ENCODE measurements at places on chromosomes 3 and 15.

DNA sequence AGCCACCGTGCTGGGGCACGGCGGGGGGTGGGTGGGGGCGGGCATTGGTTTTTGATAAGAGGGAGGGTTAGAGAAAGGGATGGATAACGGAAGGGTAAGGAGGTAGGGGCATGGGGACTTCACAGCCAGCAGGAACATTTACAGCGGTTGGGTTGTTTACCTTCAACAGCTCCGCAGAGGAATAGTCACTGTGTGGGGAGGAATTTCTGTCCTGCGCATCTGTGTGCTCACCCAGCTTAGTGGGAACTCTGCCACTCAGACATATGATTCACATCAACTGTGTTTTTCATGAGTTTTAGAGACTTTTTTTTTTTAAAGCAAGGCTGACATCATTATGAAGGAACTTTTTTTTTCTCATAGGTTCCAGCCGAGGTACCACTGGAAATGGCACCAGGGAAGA lies 19.6 kb downstream of the CHRD start:
- no peak for DNase-seq

GRCh38 chr15:91950631-91951329 lies 97.3 kb downstream of the SLCO3A1 start:
- DNase-seq: no peak

DNA sequence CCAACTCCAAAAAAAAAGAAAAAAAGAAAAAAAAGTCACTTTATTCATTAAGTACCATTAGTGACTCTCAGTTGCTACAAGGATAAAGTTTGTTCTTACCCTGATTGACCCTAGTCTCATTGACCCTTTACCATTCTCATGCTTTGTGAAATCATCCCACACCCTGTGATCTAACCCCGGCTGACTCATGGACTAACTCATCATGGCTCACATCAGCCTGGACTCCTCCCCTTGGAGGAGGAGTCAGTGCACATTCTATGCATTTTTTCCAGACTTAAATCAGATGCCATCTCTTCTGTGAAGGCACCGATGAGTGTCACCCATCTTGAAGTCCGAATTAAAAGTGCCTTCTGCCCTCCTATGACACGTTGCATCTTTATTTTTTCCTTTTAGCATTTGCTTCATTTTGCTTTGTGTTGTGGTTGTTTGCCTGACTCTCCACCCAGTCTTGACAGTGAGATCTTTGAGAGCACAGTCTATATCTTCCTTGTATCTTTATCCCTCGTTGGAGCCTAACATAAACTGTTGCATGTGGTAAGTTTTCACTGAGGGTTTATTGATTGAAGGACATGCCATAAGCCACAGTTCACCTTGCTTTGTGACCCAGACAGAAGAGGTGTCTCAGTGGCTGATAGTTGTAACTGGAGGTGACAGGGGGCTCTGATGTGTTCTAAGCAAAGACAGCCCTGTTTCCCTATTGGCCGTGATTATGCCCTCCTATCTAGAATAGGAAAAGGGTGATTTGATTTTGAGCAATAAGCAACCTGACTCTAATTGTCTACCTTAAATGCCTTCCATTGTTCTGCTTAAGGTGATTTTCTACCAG lies 72.1 kb downstream of the IL1RAP start:
- DNase-seq: peak; percentile 69

DNA sequence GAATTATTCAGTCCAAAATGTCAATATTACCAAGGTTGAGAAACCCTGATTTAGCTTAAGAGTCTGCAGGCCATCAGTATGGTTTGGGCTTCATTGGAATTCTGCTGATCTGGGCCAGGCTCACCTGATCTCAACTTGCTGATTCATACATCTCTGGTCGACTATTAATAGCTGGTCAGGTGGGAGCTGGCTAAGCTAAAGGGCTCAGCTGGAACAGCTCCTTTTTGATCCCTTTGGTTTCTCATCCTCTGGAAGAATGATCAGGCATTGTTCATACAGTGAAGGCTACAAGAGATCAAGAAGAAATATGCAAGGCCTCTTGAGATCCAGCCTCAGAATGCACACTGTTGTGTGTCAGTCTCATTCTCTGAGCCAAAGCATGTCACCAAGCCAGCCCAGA lies 123.3 kb upstream of the MME start:
- no peak for DNase-seq

DNA sequence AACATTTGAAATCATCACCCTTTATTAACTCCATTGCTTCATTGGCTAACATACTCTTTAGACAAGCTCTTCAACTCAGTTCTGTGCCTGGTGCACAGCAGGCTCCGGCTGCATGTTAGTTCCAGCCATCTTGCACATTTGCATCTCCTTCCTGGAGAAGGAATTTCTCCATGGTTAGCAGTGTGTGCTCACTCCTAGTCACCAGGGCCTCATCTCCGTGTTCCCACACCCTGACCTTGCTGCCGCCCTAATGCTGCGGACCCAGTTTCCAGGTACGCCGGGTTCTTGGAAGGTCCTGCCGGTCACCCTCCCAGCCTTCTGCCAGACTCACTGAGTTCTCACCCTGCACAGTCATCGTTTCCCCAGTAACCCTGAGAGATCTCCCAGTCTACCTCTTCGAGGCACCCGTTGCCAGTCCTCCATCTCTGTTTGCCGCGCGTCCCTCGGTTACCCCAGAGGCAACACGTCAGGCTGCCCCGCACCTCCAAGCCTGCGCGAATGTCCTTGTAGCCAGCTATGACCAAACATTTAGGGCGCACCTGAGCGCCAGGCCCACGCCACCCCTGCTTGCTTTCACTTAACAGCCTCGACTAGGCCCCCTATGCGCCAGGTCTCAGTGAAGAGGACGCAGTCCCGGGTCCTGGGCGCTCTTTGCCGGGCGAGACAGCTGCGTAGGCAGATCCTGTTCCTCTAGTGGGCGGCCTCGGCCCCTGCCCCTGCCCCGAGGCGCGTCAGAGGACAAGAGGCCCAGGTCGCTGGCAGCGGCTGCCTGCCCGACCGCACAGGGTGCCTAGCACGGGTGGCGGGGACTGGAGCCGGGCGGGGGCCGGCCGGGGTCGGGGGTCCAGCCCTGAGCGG lies 747 bp upstream of the ZNF592 start:
- DNase-seq: peak; percentile 79

DNA sequence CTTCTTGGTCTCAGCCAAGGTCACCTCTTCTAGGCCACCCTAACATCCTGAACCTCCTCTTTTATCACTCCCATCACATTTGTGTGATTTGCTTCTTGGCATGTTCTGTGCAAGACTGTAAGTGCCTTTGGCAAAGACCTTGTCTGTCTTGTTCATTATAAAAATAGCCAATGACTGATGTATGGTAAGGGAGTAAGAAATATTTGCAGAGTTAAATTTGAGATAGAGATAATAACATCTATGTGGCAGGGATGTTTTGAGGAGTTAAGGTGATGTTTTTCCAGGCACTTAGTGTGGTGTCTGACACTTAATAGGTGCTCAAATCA lies 202.3 kb downstream of the CADPS start:
- no peak for DNase-seq

DNA sequence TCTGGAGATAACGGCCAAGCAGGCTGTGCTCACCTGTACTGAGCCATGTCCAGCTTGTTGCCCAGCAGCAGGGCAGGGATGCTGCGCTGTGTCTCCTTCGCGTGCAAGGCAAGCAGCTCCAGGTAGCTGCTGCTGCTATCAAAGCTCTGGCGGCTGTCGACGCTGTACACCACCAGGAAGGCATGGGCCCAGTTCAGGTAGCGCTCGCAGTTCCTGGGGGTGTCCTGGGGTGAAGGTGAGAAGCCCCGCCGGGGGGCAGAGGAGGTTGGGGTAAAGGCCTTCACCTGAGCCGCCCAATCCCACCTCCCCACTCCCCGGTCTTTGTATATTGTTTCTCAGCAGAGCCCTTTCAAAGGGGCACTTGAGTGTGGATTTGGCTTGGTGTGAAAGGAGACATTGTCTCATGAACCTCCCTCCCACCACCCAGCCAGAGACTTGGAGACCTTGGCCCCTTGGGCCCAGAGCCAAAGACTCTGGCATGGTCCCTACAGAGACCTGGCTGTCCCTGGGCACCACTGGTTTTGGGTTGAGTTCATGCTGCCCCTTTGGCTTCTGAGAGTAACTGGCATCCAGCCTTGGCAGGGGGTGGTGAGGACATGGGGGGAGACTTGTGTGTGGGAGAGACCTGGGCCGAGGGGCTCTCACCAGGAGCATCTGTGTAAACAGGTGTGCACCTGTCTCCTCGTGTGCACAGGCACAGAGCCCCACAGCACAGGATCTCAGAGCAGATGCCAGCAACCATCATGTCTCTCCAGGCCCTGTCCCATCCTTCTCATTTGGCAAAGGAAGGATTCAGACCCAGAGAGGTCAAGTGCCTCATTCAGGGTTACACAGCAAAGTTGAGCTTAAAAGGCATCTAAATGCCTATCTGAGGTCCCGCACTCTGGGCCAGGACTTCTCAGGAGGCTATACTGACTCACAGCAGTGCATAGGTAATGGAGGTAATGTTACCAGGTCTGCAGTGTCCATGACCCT lies 9.1 kb downstream of the RASL12 start:
- DNase-seq: no peak

GRCh38 chr3:38497031-38497430 lies 891 bp downstream of the EXOG start:
- no peak for DNase-seq

GRCh38 chr3:141642215-141642614 lies 95.9 kb upstream of the RNF7 start:
- DNase-seq: no peak

GRCh38 chr3:141648055-141648910 lies 89.8 kb upstream of the RNF7 start:
- DNase-seq: no peak

DNA sequence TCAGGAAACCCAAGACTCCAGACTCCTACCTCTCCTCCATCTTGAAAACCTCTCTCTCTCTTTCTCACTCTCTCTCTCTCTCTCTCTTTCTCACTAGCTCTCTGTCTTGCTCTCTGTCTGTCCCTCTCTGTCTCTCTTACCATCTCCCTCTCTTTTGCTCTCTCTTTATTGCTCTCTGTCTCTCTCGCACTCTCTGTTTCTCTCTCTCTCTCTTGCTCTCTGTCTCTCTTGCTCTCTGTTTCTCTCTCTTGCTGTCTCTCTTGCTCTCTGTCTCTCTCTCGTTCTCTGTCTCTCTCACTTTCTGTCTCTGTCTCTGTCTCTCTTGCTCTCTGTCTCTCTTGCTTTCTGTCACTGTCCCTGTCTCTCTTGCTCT lies 75.0 kb upstream of the NR2E3 start:
- no peak for DNase-seq

- DNase-seq: no peak
Measured at GRCh38 chr3:15348246-15348645, 15.9 kb upstream of the SH3BP5 start.

- DNase-seq: no peak
Measured at GRCh38 chr3:73490453-73491286, 134.1 kb downstream of the PDZRN3 start.

- no peak for DNase-seq
Measured at GRCh38 chr3:122497425-122497824, 17.3 kb downstream of the KPNA1 start.

- no peak for DNase-seq
Measured at GRCh38 chr3:151436675-151437446, 24.0 kb downstream of the IGSF10 start.

Data from endothelial cell of umbilical vein (primary cell).